SIG-M5 (cell line): ENCODE measurements at places on chromosomes 7 and 10.

DNA sequence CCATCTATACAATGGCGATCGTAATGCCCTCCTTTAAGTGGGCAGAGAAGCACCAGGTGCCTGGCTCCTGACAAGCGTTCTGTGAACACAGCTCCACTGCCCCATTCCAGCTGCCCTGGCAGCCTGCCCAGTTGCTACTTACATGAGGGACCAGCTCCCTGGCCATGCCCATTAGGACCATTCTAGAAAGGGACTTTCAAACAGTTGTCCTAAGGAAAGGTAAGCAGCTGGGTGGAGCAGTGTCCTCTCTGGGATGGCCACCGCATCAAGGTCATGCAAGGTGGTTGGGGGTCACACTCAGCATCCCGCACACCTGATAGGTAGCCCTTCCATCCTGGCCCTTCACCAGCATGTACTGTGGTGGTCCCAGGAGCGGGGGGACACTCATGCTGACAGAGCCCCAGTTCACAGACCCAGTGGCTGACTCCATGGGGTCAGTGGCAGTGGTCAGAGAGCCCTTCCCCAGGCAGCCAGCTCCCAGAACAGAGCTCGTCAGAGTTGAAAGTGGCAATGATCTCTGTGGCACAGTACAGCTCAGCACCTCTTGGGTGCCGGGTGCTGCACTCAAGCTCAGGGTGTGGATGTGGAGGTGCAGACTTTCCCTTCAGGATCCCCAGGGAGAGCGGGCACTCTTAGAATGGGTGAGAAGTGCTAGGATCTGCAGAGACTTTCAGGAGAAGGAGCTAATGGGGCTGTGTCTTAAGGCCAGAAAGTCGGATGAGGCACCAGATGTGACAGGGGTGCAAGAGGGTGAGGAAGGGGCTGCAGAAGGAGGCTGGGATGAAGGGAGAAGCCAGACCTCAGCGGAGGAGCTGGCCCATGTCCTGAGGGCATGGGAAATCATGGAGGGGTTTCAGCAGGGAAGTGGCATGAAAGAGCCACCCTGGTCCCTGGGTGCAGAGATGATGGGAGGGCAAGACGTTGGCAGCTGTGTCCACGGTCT is 10.9 kb downstream of the MMRN2 start:
- DNase-seq: no peak

DNA sequence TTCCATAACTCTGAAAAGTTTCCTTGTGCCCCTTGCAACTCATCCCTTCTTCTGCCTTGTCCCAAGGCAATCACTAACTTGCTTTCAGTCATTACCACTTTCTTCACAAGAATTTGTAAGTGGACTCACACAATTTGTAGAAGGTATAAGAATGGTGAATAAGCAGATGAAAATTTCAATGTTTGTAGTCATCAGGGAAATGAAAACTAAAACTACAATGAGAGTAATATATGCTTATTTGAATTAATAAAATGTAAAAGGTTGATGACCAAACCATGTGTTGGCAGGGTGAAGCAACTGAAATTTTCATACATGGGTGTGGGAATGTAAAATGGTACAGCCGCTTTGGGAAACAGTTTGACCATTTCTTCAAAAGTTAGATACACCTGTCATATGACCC is 79.7 kb downstream of the GNAT3 start:
- DNase-seq: no peak

DNA sequence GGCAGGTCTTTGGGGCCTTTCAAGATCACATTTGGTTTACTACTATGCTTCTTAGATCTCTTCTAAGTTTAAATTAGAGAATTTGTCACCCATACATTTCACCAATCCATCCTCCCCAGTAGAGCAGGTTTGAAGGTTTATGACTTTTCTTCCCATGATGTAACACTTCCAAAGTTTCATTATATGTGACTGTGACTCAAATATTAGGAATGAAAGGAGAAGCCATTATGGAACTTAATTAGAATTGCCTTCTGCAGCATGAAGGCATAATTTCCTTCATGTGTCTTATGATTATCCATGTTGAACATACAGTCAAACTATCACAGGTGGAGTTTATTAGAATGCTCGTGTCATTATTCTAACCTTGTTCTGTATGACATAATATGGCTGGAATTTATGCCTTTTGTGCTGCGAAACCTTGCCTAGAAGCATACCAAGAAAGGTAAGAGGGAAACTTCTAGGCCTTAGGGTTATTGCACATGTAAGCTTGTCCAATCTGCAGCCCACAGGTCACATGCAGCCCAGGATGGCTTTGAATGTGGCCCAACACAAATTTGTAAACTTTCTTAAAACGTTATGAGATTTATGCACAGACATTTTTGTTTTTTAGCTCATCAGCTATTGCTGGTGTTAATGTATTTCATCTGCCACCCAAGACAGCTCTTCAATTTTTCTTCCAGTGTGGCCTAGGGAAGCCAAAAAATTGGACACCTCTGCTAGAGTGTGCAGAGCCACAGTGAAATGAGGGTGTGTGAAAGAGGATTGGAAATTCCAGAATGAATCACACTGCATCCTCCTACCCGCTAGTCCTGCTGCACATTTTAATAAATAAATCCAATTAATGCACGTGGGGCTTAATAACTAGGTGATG is 133.6 kb downstream of the TMEM26 start:
- DNase-seq: no peak

DNA sequence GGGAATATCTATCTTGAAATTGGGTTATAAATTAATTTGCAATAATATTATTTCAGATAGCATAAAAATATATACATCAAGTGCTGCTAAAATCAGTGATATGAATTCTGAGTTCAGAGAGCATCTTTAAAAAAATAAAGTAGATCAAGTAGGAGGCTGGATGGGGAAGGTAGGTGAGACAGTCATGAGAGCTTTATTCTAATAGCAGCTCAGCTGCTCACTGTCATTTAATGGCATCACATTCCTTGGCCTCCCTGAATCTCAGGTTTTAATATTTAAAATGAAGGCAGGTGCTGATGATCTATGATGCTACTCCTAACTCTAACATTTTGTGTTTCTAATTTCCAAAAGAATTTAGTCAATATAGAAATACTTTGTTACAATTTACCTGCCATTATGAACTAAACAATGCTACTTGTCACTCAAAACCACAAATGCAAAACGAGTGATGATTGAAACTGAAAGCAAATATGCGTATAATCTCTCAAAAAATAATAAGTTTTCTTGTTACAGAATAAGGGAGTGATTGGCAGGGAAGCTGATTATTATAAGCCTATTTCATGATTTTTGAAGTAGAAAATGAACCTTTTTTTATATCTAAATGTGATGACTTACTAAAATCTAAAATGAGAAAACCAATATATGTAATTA is 147.6 kb upstream of the CSTF2T start:
- no peak for DNase-seq

DNA sequence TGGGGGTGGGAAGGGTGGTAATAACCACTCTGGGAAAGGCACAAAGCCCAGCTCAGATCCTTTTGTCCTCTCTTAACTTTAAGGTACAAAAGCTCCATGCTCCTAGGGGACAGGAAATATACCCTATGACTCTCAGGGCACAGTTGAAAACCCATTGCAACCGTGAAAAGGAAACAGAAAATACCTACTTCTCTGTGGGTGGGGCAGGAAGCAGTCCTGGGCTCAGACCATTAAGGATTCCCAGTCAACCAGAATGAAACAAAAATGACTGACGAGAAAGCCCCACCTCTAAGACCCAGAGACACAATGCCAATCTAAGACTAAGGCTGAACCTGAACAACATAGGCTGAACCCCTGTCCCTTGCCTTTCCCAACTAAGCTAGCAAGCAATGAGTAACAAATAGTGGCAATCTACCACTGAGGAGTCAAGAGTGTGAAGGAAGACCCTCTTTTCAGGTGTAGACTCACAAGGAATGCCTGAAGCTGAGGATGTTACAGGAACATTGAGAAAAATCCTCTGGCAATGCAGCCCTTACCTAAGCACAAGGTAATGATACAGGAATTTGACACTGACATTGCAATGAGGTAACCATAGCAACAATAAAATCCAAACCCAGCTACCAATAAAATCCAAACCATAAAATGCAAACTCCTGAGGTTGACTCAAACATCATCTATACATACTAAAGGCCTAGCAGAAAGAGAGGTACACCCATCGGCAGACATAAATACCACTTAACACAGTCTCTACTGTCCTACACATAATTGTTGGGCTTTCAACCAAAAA is 380.1 kb downstream of the HPSE2 start:
- DNase-seq: no peak
